Renal cortical epithelial cell (primary cell): ENCODE measurements at places on chromosomes 3 and 15. TPM values are rescaled to one million over a fixed set of nuclear protein-coding genes. Genes with fewer than 3 reads are reported as not detected.
A peak's percentile ranks its signal among the peaks of the same experiment; 100 is the strongest.

GRCh38 chr15:92122259-92122658 lies 268.8 kb downstream of the SLCO3A1 start:
- no peak for DNase-seq

- DNase-seq: no peak
Observed at GRCh38 chr15:40978141-40978540, 24.9 kb downstream of the CHAC1 start.

- DNase-seq: no peak
Observed at GRCh38 chr15:40295297-40295696, 12.4 kb upstream of the ANKRD63 start.

GRCh38 chr3:43638594-43639447 lies 17.0 kb upstream of the ANO10 start:
- peak; percentile 84 for DNase-seq

- DNase-seq: no peak
Observed at GRCh38 chr3:133138017-133138416, 99.8 kb downstream of the TMEM108 start.

DNA sequence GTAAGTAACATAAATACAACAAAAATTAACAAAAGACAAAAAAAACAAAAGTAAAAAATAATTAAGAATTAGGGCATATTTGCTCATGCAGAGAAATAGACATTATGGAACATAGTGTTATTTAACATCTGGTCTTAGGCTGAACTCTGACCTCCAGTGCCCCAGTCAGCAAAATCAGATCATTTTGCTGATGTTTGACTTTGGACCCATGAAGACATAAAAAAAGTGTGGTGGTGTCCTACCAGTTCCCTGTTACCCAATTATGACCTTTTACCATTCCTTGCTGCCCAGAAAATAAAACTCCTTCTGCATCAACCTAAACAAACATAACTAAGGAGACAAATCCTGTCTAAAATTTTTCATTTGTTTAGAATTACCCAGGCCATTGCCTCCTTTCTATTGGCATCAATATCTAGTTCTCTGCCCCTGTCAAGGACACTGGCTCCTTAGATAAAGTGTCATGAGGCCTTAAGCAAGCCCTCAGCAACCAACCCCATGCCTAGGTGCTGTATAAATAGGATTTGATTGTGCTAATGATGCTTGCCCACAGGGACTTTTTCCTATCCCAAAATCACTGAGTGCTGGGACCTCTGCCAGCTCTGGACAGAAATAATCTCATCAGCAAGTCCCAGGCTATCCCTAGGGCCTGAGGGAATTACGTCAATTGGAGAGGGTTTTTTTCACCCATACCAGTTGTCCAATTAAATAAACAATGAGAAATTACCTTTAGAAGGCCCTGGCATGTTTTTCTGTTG lies 334.5 kb upstream of the UMPS start:
- no peak for DNase-seq

GRCh38 chr3:193987186-193987585 lies 148.8 kb upstream of the HES1 start:
- no peak for DNase-seq

- no peak for DNase-seq
Observed at GRCh38 chr3:150627557-150627956, 24.4 kb downstream of the SELENOT start.

DNA sequence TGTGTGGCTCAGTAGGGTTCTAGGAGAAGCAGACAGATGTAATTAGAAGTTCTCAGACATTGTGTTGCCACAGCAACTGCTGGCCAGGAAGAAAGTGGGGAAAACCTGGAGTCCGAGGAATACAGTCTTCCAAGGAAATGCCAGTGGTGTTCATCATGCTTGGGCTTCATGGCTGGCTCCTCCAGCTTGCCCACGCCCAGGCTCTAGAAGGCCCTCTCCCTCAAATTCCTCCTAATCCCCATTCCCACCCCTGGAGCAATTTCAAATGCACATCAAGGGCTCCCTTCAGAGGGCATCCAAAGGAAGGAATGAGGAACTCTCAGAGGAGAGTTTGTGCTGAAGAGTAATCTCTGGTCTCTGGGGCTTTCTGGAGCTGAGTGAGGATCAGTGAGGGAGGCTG lies 21.9 kb downstream of the FSTL1 start:
- DNase-seq: no peak

DNA sequence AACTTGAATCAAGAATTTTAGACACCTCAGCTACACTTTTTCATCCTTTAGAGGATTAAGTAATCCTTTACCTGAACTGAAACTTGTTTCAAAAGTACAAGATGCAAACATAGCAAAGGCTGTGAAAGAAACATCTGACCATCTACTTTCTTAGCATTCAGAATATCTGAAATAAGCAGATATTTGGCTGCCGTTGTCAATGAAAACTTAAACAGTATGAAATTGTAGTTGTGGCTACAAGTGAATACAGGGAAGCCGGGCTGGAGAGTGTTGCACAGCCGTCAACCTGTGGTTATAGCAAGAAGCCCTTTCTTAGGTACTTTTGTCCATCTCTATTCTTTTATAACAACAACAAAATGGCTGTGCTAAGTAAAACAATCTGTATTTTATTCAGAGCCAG lies 6.9 kb upstream of the CX3CR1 start:
- no peak for DNase-seq

DNA sequence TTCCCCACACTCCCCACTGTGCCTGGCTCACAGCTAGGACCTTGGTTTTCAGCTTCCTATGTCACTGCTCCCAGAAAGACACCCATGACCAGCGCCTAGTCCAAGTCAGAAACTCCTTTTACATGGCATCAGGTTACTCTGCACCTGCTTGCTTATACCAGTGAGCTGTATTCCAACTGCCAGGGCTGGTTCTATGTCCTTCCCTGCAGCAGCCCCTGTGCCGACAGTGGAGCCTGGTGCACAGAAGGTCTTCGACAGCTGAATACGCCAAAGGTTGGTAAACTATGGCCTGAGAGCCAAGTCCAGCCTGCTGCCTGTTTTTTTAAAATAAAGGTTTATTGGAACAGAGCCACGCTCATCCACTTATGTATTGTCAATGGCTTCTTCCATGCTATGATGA lies 102.5 kb downstream of the IQSEC1 start:
- no peak for DNase-seq

DNA sequence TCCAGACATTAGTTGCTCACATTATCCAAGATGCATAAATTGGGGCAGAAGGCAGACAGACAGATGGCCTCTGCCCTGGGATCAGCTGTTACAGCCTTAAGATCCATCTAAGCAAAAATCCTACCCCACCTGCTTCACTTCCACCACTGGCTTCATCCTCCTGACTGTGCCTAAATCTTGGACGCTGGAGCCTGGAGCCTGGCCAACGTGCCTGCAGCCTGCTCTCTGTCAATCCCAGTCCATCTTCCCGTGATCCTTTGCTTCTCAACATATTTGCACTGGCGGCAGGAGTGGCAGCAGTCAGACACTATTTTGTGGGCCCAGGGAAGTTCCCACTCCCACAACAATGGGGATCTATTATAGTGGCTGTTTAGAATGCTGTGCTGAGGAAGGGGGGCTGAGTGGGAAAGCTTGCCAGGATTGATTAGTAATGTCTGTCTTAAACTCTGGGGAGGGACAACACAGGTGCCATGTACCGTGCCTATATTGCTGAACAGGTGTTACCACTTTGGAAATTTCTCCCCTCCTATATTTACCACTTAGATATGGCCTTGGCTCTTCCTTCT lies 121.2 kb downstream of the MEGF11 start:
- DNase-seq: no peak

DNA sequence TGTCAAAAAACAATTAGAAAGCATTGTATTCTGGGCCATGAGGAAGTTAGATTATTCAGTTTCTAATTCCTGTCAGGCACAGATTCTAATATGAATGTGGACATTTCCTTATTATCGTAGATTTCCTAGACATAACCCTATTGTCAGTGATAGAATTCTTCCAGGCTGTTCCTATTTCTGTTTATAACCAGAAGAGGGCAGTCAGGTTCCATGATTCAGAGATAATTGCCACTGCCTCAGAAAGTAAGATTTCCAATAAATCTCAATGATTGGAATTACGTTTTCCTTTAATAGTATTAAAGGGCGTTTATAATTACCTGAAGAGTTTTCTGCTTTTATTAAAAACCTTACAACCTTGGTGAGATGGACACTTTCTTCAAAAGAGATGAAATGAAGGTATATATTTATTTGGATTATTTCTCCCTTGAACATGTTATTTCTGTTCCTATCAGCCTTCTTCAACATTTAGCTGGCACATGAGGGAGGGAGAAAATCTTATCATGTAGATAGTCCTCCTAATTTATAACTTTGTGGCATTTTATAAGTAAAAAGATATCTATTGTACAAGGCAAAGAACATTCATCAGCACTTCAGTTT lies 439.2 kb downstream of the MCTP2 start:
- peak; percentile 44 for DNase-seq

Gene CAMK2N2
- 0.10 TPM in 1 of 2 replicates, not detected in the other for total RNA-seq

Gene NCBP2
- total RNA-seq: 76.4 and 94.9 TPM in 2 replicates

Gene ANO10
- total RNA-seq: 51.6 and 78.2 TPM in 2 replicates

Gene KCNMB2
- total RNA-seq: not detected in 2 replicates
